Thymus (tissue), 14 donors: ENCODE measurements at places on chromosomes 16 and 17. TPM values are rescaled to one million over a fixed set of nuclear protein-coding genes. Genes with fewer than 3 reads are reported as not detected.

GRAPL gene
- polyA plus RNA-seq = 7.4 TPM

GRCh38 chr16:89330177-89330856 is 112.8 kb downstream of the ZNF778 start:
- no peak overlapping the region for H3K4me3 ChIP-seq
- no peak for DNase-seq
- peaks cover 32% of the 10 kb centered on the region for H3K4me1 ChIP-seq
- H3K27ac ChIP-seq = no peak overlapping the region
- no peaks in the 10 kb centered on the region for H3K27me3 ChIP-seq

DNA sequence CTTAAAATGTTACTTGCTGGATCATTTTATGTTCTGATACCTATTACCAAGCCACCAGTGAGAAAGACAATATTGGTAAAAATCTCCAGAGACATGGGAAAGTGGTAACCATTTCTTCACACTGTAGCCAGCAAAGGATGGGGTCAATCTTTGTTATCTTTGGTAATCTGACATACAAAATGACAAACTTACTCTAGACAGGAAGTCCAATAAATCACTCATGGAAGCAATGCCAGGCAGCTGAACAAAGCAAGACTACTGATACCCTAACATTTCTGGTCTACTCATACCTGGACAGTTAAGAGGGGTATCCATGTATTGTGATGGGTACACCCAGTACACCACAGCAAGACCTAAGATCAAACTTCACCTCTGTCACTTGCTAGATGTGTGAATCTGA is 19.0 kb downstream of the GRB2 start:
- H3K4me3 ChIP-seq = no peak overlapping the region
- no peak overlapping the region for H3K27ac ChIP-seq
- peaks cover 48% of the 10 kb centered on the region for H3K36me3 ChIP-seq

C1QL1 gene
- polyA plus RNA-seq = 0.23 TPM
